ENCODE measurements at places on chromosomes 6 and 20.
A peak's percentile ranks its signal among the peaks of the same experiment; 100 is the strongest.

GRCh38 chr20:60254901-60255411, 296.7 kb downstream of the CDH26 start:
- DNase-seq = no peak

GRCh38 chr6:150288456-150288855, 80.4 kb upstream of the IYD start:
- no peak for DNase-seq

DNA sequence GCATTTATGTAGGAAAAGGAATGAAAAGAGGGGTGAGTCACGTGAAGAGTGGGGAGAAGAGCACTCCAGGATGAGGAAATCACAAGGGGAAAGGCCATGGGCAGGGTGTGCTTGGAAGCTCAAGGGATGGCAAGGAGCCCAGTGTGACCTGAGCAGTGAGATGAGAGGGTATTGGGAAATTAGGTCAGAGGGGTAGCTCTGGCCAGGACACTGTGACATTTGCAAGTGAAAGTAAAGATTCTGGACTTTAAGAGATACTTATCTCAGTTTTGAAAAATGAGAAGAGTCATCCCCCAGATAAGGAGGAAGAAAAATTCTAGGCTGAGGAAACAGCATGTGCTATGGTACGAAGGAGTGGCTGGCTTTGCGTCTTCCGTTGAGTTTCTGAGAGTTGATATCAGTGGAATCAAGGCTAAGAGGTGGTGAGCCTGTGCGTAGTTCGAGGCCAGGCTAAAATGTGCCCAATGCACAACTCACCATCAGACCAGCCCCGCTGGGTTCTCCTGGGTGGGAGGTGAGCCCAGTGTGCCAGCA, 79.9 kb downstream of the GCLC start:
- no peak for DNase-seq

DNA sequence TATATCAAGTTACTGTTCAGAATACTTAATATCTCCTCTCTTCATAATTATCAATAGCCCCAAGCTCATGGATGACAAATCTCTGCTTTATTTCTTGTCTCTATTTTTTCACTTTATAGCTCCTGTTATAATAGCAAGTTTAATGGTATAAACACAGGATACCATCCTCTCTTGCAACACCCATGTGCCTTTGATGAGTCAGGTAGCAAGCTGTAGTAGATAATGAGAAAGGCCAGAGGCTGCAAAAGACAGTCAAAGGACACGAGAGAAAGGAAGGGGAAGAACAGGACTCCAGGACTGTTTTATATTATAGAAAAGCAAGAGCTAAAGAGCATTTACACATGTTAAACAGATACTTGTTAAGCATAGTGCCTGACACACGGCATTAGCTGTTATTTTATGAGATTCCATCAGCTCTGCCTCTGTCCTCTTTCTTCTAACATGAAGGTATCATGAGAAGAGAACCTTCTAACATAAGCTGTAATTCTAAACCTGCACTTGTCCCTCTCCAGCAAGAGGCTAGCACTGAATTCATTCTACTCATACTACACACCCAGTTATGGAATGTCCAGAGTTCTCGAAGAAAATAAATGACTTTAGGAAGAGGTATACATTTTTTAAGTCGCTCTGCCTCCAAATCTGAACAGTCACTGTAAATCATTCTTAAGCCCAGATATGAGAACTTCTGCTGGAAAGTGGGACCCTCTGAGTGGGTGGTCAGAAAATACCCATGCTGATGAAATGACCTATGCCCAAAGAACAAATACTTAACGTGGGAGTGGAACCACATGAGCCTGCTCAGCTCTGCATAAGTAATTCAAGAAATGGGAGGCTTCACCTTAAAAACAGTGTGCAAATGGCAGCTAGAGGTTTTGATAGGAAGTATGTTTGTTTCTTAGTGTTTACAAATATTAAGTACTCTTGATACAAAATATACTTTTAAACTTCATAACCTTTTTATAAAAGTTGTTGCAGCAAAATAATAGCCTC, 45.0 kb downstream of the NT5E start:
- no peak for DNase-seq

DNA sequence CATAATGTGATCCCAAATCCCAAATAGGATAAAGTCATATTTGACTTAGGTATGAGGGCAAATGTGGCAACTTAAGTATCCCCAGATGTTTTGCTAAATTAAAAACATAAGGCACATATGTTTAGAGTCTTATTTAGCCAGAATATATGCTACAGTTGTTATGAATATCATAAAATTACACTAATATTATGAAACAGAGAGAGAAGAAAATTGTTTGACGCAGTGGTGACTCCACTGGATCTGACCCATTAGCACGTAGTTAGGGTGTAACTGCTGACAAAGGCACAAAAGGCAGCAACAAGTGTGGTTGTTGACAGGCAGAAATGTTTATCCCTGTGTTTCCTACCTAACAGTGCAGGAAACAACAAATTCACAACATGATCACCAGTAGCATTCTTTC, 152.4 kb upstream of the THBS2 start:
- DNase-seq = no peak

- DNase-seq = peak; percentile 32
Measured at GRCh38 chr6:16277101-16277981, 39.0 kb downstream of the GMPR start.

DNA sequence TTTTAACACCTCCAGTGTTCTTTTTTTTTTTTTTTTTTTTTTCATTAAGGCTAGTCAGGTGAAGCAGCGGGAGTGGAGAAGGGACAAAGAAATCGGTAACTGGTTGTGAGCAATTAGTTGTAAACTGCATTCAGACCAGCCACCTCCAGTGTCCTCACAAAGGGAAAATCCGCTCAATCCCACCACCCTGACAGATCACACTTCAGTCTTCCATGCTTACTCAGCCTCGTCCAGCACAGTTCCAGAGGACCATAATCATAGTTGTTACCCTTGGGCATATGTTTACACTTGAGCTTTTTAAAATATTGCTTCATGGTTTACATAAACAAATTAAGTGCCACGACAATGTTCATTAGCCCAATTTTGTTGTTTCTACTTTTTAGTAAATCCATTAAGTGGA, 10.2 kb downstream of the DYNLRB1 start:
- no peak for DNase-seq

DNA sequence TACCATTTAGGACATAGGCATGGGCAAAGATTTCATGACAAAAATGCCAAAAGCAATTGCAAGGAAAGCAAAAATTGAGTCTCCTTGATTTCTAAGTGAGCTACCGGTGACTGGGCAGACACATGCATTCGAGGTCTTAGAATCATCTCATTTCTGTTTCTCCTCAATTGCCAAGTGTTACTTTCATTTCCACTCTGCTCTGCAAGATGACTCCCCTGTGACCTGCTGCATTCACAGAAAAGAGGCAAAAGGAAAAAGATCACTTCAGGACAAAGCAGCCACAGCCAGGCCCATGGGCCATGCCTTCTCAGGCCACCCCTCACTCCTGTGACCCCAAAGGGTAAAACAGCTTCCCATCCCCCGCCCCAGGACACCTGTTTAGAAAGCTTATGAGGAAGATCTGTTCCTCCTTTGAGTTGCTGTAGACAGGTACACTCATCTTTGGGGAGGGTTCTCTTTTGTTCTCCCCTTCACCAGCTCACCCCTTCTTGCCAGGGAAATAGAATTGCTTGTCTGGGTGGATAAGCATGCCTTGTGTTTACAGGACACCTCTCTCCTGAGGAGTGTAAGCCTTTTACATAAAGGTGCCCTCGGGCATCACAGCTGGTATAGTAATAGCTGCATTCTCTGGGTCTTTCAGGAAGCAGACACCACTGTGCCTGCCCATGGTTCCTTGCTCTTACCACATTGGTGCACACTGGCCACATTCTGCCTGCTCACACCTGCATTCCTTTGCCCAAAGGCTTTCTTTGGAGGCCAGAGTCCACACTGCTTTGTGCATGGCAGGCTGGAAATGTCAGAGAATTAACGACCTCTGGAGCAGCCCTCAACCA, 105.0 kb downstream of the SLC24A3 start:
- DNase-seq = no peak

DNA sequence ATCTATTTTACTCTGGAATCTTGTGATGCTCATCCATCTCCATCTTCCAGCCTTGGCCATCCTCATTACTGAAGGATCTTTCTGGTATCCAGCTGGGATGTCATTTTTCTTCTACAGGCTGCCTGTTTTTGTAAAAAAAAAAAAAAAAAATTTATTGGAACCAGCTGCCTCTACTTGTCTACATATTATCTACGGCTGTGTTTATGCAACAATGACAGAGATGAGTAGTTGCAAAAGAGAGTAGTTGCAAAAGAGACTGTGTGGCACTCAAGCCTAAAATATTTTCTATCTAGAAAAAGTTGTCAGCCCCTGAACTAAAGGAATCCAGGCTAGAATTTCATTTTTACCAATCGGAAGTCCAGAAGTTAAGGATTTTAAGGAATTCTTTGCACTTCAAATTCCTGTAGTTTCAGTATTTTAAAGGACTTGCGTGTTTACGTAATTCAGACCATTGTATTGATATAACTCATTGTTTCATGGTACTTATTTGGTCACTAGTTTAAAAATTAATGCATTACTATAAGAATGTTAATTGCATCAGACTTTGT, 38.6 kb upstream of the PLCG1 start:
- no peak for DNase-seq
